ENCODE measurements at places on chromosomes 6 and 20.
A peak's percentile ranks its signal among the peaks of the same experiment; 100 is the strongest.

- no peak for DNase-seq
Measured at GRCh38 chr6:39669207-39669972, 55.8 kb downstream of the KIF6 start.

DNA sequence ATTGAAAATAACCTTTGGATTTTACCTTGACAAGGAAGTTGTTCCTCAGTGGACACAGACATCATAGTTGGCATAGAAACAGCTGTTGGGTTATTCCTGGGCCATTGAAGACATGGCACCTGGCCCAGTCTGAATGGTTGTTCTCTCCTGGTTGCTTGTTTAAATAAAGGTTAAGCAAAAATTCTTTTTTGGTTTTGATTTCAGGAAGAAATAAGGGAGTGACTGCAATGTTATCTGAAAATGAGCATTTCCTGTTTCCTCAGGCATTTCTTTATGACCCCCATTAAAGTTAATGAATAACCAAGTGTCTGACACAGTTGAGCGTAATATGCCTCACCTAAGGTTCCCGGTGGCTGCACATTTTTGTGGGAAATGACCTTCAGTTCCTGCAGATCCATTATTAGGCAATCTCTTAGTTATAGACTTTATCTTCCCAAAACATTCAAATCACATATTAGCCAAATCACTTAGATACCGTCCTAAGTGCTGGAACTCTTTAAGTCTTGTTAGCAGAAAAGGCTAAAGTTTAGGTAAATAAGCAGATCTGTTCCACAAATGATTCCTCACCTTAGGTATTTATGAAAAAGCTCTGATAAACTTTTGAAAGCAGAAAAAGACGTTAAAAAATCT is 648.7 kb upstream of the FLRT3 start:
- no peak for DNase-seq

GRCh38 chr20:44018259-44018941 is 103.7 kb downstream of the TOX2 start:
- DNase-seq = peak; percentile 77

DNA sequence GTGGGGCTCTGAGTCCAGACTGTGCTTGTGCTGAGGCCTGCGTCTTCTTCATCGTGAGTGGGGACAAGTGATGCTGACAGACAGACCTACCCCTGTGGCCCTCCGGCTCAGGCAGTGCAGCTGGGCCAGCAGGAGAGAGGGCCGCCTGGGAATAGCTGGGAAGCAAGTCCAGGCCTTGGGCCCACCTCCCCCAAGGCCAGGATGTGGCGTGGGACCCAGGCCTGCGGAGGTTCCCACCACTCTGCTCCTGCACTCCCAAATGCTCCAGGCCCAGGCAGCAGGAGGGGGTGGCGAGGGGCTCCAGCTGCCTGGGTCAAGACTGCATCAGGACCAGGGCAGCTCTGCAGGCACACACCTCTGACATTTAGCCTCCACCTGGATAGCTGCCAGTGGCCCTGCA is 38.3 kb downstream of the DAAM2 start:
- DNase-seq = no peak

DNA sequence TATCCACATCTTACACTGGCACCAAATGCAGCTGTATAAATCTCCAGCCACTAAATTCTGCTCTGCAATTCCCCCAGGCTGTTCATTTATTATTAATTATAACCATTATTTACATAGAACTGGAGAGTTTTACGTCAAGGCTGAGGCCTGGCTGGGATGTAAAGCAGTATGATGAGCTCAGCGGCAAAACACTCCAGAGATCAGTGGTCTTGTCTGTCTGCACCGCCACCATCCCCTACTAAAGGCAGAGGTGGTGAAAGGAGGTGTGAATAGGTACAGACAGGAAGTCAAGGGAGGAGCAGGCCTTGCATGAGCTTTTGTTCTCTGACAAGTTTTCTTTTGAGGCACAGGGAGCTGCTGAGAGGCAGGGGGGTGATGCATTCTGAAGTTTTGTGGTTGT is 159.9 kb upstream of the PCSK2 start:
- no peak for DNase-seq

- DNase-seq = no peak
Measured at GRCh38 chr6:101454106-101454676, 60.7 kb downstream of the GRIK2 start.

DNA sequence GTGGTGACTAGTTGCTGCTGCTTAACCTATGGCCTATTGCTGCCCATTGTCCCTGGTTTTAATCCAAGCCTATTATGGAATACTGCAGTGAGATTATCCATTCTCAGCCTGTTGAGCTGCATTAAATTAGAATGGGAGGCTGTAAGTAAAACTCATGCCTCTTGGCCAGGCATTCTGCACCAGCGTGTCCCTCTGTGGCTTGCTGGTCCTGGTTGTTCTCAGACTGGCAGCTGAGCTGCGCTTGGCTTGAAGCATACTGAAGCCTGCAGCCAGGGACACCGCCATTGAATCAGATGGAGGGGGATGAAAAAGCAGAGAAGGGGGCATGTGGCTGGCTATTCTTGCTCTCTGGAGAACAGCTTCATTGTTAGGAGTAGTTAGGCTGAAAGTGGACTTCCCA is 15.6 kb downstream of the LRRN4 start:
- DNase-seq = no peak

DNA sequence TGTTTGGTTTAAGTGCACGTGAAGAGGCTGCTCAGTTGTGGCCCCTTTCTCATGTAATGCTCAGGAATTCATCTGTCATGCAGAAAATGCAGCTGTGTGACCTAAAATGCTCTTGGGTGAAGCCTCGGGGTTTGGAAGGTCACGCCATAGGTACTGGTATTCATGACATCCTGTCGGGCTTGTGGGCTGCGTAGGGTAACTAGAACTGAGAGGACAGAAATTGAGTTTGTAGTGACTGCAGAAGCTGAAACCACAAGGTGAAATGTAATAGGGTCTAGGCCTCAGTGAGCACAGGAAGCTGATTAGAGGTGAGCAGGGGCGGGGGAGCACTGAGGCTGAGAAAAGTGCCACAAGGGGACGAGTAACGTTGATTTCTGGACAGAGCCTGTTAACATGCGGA is 128.8 kb downstream of the SOBP start:
- no peak for DNase-seq

- DNase-seq = no peak
Measured at GRCh38 chr6:33312361-33313104, 1.3 kb downstream of the TAPBP start.

DNA sequence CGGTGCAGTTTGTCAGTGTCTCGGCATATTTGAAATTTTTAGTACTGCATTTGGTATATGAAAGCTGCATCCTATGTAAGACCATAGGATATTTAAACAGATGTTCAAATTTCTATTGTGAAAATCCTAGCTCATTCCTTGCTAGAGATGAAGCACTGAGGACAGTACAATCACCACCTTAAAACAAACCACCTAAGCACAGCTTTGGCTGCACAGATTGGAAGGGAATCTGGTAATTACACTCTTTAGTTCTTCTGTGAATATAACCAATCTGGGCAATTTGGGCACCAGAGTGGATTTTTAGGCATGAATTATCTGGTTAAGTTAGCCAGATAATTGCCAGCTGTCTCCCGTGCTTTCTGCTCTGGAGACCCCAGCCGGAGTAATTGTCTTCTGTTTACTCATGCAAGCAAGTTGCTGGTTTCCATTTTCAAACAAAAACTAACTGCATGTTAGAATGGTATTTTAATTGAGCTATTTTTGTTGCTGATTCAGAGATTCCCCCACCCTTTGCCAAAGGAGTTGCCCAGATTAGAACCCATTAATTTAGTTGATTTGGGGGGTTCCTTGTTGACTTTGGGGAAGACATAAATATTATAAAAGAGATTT is 36.9 kb downstream of the E2F3 start:
- no peak for DNase-seq

DNA sequence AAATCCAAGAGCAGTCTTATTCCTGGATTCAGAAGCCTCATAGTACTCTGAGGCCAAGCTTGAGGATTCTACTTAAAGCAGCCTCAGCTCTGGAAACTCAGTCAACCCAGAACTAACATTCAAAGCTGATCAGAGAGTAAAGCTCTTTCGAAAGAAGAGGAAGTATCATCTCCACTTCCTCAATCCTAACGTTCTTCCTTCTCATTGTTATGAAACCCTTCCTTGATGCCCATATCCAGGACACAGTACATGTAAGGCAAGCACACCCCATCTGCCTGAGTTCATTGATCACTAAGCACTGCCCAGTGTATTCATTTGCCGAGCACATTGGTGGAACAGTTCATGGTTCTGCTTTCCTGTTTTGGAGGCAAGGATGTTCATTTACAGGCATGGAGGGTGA is at the start of gene IPCEF1:
IPCEF1 (minus strand) TSS at position 114 of the 400 bp plus-strand sequence. CDS start 90,856 bp downstream, outside the sequence.
- DNase-seq = no peak

- no peak for DNase-seq
Measured at GRCh38 chr6:110646951-110647910, 168.0 kb downstream of the CDK19 start.

GRCh38 chr6:106913111-106913510 is 61.4 kb downstream of the CD24 start:
- DNase-seq = no peak

- peak; percentile 92 for DNase-seq
Measured at GRCh38 chr20:3846740-3847428, at the start of gene MAVS. MAVS (plus strand) TSS chr20:3846834; CDS start chr20:3854625, 7,791 bp downstream.

- DNase-seq = no peak
Measured at GRCh38 chr20:14378326-14378725, 40.9 kb upstream of the FLRT3 start.

DNA sequence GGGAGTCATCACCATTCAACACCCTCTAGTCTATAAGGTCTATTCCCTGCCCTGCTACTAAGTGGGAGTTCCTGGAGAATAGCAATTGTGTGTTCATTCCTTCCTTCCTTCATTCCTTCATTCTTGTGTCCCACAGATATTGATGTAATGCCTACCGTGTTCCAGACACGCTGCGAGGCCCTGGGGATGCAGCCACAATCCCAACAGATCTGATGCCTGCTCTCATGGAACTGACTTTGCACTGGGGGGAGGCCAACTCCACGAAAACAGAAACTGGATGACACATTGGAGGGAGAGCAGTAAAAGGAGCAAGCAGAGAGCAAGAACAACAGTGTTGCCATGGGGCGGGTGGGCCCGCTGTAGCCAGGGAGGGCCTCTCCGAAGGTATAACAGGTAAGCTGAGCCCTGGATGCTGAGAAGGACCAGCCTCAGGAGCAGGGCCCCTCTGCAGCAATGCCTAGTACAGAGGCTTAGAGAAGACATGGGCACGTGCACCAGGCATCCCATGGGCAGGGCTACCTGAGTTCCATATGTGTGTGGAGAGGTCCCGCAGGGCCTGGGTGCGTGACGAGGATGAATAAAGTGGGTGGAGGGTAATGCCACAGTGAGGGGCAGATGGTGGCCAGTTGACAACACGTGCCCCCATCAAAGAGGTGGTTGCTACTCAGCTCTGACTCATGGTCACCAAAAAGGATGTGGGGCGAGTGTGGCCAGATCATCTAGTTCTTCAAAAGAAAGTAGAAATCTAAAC is 173.9 kb downstream of the NFATC2 start:
- no peak for DNase-seq

- no peak for DNase-seq
Measured at GRCh38 chr6:81126150-81126549, 626.3 kb downstream of the TENT5A start.

- DNase-seq = peak; percentile 96
Measured at GRCh38 chr6:30781743-30782424, 37.5 kb upstream of the IER3 start.

- peak; percentile 64 for DNase-seq
Measured at GRCh38 chr6:7267466-7268091, 45.4 kb downstream of the SSR1 start.

DNA sequence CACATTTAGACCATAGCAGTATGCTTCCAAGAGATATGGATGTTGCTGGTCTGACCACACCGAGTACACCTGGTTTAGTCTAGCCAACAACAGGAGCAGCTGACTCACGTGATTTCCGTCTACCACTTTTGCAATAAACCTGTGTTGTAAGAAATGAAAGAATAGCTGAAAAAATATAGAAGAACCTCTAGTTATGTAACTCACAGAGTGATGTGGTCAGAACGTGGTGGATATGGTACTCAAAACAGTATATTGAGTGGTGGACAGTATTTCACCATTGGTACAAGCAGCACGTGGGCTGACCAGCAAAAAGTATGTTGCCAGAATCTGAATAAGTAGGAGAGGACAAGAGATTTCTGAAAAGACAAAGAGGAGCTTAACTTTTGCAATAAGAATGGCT is 226.9 kb downstream of the TBC1D7 start:
- no peak for DNase-seq

DNA sequence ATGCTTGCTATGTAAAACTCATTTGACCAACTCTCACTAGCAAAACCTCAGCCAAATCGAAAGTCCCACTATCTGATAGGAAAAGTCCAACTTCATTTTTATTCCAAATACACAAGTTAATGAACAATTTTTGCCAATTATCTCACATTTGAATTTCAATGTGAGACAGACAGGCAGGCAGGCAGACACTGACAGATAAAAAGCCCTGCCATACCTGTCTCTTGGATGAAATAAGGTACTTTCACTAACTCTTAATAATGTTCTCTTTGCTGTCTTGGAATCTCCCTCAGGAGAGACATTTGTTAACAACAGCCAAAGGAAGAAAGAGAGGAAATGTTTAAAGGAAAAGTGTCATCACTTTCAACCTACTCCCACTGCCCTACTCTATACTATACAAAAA is 82.0 kb downstream of the RNGTT start:
- no peak for DNase-seq

GRCh38 chr6:34341481-34341971 is 50.9 kb downstream of the NUDT3 start:
- DNase-seq = no peak

- DNase-seq = no peak
Measured at GRCh38 chr6:104601721-104602120, 258.0 kb downstream of the HACE1 start.

DNA sequence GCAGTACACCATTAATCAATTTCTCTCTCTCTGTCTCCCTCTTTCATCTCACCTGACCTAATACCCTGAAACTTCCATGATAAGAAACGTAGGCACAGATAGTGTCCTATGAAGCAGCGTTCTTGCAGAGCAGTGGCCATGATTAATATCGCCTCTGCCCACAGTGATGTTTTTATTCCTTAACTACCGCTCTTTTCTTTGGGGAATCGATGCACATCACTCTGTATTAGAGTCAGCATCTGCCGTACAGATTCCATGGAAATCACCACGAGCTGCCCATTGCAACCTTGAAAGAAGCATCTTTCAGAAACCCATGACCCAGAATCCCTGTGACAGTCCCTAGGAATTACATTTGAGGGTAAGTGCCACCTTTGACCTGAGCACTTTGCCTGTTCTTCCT is 152.0 kb upstream of the ECI2 start:
- DNase-seq = no peak

DNA sequence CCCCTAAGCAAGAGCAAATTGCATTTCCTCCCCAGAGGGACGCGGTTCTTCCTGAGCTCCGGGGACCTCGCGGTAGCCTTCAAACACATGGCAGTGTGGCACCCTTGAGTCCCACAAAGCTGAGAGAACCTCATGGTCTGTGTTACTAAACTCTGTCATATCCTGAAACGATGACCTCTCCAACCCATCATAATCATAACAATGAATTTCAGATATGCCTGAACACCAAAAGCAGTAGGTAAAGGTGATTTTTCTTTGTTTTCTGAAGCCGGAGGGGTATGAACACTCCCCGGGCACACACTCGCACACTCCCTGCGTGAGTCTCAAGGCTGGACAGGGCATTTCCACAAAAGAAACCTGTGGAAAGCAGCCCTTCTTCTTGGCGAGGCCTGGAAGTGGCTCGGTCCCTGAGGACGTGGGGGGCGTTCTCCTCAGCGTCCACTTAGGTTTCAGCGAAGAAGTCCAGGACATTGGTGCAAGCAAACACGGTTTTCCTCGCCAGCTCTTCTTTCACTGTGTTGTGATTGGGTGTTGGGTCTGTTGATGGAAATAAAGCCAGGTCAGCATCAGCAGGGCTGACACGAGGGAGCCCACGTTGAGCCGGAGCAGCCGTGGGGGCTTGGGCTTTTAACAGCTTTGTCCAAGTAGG is 183.4 kb downstream of the ERMARD start:
- no peak for DNase-seq

Measured in left forelimb (tissue), 1 donor.